ENCODE measurements at places on chromosomes 1 and 21.
A peak's percentile ranks its signal among the peaks of the same experiment; 100 is the strongest.

GRCh38 chr1:5670590-5671350, 321.5 kb downstream of the NPHP4 start:
- DNase-seq = no peak

GRCh38 chr21:31644643-31645042, 14.8 kb upstream of the SOD1 start:
- no peak for DNase-seq

DNA sequence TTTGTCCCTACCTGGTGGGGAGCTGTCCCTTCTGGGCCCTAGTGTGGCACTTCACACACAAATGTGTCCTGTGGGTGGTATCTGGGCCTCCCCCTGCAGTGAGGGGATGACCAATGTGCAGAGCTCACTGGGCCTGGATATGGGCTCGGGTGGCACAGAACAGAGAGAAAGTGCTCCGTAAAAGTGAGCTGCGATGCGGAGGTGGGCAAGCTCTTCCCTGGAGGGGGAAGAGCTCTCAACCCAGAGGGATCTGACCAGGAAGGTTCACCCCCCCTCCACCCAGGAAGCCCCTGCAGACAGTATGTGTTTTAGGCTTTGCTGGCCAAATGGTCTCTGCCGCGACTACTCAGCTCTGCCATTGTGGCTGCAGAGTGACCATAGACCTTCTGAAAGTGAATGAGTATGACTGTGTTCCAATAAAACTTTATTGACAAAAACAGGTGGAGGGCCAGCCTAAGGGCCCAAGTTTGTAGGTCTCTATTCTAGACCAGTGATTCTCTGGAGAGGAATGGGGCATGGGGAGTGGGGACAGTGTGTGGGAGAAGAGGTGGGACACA, 8.6 kb upstream of the ITGB2 start:
- no peak for DNase-seq

GRCh38 chr21:36104317-36105300, 30.3 kb upstream of the CBR3 start:
- DNase-seq = peak; percentile 83

- DNase-seq = no peak
Observed at GRCh38 chr1:17210176-17210575, 5.2 kb downstream of the PADI1 start.

All from cardiac muscle cell (in vitro differentiated cells and primary cell).